Muscle of arm (tissue), 14 donors: ENCODE measurements at places on chromosomes 2 and 18. TPM values are rescaled to one million over a fixed set of nuclear protein-coding genes. Genes with fewer than 3 reads are reported as not detected.

DNA sequence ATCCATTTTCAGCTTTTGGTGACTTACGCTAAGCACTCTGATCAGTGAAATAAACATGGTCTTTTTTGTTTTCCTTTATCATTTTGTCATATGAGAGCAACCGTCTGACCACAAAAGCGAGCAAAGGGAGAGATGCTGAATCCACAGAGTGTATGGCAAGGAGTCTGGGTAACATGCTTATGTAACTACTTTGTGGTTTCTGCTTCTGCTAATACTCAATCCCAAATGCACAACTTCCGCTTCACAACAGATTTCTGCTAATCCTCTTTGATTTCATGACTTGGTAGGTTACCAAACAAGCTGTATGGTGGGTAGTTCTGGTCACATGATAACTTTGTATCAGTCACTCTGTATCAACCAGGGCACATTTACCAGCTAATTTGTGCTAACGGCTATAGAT lies 908.4 kb upstream of the CRIM1 start:
- no peak for DNase-seq

DNA sequence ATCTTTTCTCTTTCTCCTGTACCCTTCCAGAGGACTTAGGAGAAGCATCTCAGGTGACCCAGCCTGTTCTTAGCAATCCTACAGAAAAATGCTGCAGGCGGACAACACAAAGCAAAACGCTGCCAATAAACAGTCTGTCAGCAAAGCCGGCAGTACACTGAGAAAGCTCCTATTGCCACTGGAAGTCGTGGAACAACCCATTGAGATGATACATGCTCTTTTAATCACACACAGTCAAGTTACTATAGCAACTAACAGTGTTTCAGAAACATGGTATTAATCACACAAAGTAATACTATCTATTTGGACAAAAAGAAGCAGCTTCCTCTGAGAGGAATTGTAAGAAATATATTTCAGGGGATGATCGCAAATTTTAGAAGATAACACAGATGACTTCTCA lies 10.5 kb downstream of the CTLA4 start:
- no peak for DNase-seq

DNA sequence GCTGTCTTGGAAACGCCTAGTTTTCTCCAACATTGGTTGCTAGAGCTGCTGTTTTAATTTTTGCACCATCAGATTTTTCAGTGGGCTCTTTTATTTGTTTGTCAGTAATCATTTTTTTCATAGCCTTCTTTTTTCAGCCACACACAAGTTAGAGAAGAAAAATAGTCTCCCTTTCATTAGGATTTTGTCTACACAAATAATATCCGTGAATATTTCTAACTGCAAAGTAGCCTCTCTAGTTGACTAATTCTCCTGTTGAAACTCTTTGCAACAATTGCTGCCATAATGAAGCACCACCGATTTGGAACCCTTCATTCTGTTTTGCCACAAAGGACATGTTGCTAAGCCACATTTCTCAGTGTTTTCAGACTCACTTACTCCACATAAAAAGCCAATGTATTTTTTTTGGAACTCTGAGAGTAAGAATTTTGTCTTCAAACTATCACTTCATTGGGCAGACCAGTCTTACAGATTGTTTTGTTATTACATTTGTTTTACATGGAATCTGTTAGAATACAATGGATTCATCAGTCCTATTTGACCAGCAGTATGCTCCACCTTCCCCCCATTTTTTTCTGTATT lies 9.6 kb downstream of the KCNJ3 start:
- DNase-seq: no peak

- no peak for DNase-seq
Observed at GRCh38 chr18:38966841-38967240, 1401.2 kb upstream of the CELF4 start.

The CNOT11 gene
- 34.6 TPM for polyA plus RNA-seq

- DNase-seq: no peak
Observed at GRCh38 chr2:136242100-136242499, 124.2 kb upstream of the CXCR4 start.

The PSME4 gene
- polyA plus RNA-seq: 34.6 TPM

The SPP2 gene
- not detected for polyA plus RNA-seq

GRCh38 chr2:191831410-191831994 lies 15.4 kb downstream of the CAVIN2 start:
- DNase-seq: no peak

DNA sequence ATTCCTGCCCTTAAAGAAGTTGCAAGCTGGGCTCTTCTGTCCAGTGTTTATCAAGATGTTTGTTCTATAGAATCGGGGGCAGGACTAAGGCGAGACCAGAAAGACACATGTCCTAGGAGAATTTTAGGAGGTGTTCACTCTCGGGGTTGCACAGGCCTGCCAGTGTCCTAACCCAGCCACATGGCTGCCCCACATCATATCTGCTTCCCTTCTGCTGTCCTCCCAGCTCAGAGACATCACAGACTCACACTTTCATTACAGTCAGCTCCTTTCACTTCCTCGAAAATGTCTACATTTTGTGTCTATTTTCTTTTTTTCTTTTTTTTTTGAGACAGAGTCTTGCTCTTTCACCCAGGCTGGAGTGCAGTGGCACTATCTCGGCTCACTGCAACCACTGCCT lies 10.7 kb upstream of the MRO start:
- no peak for DNase-seq

GRCh38 chr2:167136879-167137596 lies 248.8 kb downstream of the XIRP2 start:
- DNase-seq: no peak

GRCh38 chr18:59052965-59053820 lies 86.5 kb upstream of the SEC11C start:
- DNase-seq: no peak

DNA sequence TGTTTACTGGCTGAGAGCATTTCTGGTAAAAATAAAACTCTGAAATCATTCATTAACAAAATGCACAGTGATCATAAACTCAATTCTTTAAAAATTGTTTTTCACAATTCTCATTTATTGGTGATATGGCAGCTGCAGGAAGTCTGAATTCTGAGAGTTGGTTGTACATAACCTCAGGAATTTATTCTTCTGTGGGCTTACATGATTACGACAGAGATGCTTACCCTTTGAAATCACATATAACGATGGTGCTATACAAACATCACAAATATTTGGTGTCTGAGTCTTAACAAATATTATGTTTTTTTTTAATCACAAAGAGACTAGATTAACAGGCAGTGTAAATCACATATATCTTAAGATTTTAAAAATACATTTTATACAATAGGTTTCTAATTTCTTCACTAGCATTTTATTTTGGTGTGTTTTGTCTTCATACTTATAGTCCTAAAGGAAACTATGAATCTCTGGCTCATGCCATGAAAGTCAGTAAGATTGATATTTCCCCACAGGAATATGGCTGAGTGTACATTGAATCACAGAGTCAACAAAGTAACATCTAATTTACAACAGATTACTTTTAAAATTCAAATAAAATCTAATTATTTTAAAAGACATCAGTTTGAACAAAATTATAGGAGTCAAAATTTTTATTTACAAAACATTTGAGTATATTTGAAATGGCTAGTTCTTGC lies 318.8 kb upstream of the THUMPD2 start:
- DNase-seq: no peak

DNA sequence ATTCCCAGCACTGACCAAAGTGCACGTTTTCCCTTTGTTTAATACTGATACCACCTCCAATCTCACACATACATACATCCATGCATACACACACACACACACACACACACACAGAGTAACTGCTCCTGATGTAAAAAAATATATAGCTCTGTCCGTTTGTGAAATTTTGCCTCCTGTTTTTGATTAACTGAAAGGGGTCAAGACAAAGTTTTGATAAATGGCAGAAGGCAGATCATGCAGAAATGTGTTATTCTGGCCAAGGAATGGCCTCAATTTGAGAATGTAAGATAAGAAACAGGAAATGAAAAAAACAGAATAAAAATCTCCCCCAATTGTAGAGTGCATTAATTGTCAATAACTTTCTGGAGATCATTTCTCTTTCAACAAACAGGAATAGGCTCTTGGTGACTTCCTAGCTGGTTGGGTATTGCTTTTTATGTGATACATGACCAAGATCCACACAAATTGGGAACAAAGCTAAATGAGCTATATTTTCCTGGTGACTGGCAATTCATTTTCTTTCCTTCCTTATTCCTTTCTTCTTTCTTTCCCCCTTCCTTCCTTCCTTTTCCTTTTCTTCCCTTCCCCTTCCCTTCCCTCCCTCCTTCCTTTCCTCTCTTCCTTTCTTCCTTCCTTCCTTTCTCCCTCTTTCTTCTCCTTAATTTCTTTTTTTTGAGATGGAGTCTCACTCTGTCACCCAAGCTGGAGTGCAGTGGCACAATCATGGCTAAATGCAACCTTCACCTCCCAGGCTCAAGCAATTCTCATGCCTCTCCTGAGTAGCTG lies 88.9 kb upstream of the PMAIP1 start:
- no peak for DNase-seq

DNA sequence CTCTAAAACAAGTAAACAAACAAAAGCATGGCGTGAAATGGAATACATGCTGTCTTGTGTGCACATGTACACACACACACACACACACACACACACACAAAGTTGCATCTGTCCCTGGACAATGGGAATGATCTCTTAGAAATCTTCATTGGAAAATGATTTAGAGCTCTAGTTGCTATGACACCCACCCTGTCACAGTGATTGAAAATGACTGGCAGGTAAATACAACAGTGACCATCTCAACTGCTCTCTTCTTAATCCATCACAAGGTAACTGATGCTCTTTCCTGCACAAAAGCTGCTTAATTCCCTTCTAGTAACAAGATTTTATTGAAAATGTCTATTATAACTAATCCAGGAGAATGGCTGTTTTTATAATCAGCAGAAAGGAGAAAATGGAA lies 1011.7 kb upstream of the GYPC start:
- DNase-seq: no peak

The HADHA gene
- 217 TPM for polyA plus RNA-seq

- no peak for DNase-seq
Observed at GRCh38 chr18:22650247-22650646, 232.5 kb upstream of the CTAGE1 start.

- no peak for DNase-seq
Observed at GRCh38 chr18:35432565-35433001, 55.4 kb upstream of the ZNF396 start.

- DNase-seq: no peak
Observed at GRCh38 chr2:241616168-241617125, 20.5 kb downstream of the THAP4 start.

DNA sequence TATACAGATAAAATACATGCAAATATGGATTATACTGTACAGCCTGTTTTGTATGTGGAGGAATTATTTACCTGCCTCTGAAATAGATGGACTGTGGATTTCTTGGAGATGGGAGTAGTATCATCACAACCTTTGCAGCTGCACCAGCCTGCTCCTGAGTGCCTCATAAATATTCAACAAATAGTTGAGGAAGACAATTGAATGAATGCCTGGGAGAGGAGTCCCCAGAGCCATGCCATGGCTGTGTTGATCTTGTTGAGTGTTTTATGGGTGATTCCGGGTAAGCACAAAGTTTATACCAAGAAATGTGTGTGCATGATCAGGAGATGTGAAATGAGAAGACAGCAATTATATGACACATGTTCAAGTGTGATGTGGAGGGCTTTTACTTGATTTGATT lies 225.0 kb downstream of the FHOD3 start:
- DNase-seq: no peak

GRCh38 chr18:45012286-45012685 lies 331.6 kb downstream of the SETBP1 start:
- no peak for DNase-seq

The TSPYL6 gene
- not detected for polyA plus RNA-seq

The SH3YL1 gene
- 40.4 TPM for polyA plus RNA-seq

The DUSP2 gene
- polyA plus RNA-seq: 2.5 TPM

The FBXO41 gene
- polyA plus RNA-seq: 0.17 TPM

GRCh38 chr18:74370115-74370514 lies 54.5 kb downstream of the C18orf63 start:
- DNase-seq: peak; percentile 70

DNA sequence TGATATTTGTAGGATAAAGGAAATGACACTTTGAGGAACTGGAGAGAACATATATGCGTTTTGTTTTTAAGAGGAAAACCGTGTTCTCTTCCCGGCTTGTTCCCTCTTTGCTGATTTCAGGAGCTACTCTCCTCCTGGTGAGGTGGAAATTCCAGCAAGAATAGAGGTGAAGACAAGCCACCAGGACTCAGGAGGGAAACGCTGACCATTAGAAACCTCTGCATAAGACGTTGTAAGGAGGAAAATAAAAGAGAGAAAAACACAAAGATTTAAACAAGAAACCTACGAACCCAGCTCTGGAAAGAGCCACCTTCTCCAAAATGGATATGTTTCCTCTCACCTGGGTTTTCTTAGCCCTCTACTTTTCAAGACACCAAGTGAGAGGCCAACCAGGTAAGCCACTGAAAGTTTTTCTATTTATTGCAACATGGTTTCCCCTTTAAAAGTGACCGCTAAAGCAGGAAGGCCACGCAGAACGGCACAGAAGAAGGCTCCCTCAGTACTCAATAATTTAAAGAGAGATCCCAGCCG lies 735 bp downstream of the NRP2 start:
- DNase-seq: no peak

GRCh38 chr2:238227587-238228032 lies 12.2 kb downstream of the HES6 start:
- DNase-seq: no peak

GRCh38 chr18:34220081-34220815 lies 4.5 kb downstream of the NOL4 start:
- no peak for DNase-seq

- peak; percentile 39 for DNase-seq
Observed at GRCh38 chr18:32469691-32470459, 807 bp downstream of the GAREM1 start.

The CD8B gene
- not detected for polyA plus RNA-seq

GRCh38 chr2:122525336-122525735 lies 769.9 kb downstream of the TSN start:
- no peak for DNase-seq

GRCh38 chr2:104043864-104044263 lies 810.1 kb upstream of the POU3F3 start:
- DNase-seq: no peak

- no peak for DNase-seq
Observed at GRCh38 chr2:169001116-169001815, 29.9 kb downstream of the ABCB11 start.

DNA sequence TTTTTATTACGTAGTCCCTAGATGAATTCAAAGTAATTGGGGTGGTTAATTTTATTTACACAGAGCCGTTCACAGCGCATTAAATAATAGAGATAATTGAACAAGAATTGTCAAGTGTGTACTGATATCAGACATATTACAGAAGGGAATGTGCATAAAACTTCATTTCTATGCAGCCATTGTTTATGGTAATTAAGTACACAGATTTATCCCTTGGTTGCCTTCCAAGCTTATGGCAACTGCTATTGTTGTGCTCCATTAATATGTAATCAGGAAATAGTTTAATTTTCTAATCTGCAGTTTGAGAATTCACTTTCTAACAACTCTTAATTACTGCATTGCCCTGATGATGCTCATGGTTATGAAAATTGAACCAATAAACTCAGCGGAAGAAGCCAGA lies 47.3 kb upstream of the OTX1 start:
- no peak for DNase-seq

The PPP3R1 gene
- 899 TPM for polyA plus RNA-seq

The SPATA3 gene
- not detected for polyA plus RNA-seq

The UGT1A10 gene
- polyA plus RNA-seq: not detected

- no peak for DNase-seq
Observed at GRCh38 chr18:46408334-46408987, 248.6 kb downstream of the LOXHD1 start.
